Renal cortical epithelial cell (primary cell): ENCODE measurements at places on chromosomes 12 and 14. TPM values are rescaled to one million over a fixed set of nuclear protein-coding genes. Genes with fewer than 3 reads are reported as not detected.

- no peak for DNase-seq
These were observed 12.8 kb downstream of the GSKIP start for GRCh38 chr14:96376093-96376492.

Gene PMCH
- not detected in 2 replicates for total RNA-seq

- no peak for DNase-seq
These were observed 6.8 kb upstream of the ASIC1 start for GRCh38 chr12:50050410-50051098.

GRCh38 chr14:23443881-23444280, 8.4 kb upstream of the MYH7 start:
- DNase-seq, result no peak

DNA sequence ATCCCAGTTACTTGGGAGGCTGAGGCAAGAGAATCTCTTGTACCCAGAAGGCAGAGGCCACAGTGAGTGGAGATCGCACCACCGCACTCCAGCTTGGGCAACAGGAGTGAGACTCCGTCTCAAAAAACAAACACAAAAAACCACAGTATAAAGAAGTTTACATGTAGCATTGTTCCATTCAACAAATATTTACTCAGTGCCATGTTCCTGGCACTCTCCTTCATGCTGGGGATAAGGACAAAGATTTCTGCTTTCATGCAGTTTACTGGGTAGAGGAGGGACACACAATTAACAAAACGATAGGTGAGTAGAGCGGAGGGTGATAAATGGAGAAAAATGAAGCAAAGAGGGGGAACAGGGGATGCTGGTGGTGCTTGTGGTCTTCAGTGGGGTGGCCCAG, 68.2 kb upstream of the OVCH1 start:
- DNase-seq, result no peak

- no peak for DNase-seq
These were observed 132.1 kb upstream of the SOX5 start for GRCh38 chr12:24081606-24082005.

Gene BHLHE41
- total RNA-seq, result 6.1 and 16.0 TPM in 2 replicates

GRCh38 chr14:37195327-37195726, 2.4 kb upstream of the MIPOL1 start:
- peak; percentile 47 for DNase-seq

Gene CBLN3
- total RNA-seq, result 0.52 and 1.2 TPM in 2 replicates

DNA sequence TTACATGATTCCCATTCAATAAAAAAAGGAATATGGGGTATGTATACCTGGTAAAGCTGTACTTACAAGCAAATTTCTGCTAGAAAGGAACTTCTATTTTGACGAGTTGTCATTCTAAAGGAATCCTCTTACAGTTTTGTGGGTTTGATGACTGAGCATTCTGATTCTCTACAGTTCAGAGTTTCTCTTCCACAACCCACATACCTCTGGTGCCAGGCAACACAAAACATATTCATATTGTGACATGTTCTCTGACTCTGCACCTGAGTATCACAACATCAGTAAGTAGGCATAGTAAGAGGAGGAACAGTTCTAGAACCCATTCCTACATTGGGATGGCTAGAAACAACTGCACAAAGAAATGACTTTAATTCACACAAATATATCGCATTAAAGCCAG, 636.6 kb downstream of the MED13L start:
- DNase-seq, result no peak

DNA sequence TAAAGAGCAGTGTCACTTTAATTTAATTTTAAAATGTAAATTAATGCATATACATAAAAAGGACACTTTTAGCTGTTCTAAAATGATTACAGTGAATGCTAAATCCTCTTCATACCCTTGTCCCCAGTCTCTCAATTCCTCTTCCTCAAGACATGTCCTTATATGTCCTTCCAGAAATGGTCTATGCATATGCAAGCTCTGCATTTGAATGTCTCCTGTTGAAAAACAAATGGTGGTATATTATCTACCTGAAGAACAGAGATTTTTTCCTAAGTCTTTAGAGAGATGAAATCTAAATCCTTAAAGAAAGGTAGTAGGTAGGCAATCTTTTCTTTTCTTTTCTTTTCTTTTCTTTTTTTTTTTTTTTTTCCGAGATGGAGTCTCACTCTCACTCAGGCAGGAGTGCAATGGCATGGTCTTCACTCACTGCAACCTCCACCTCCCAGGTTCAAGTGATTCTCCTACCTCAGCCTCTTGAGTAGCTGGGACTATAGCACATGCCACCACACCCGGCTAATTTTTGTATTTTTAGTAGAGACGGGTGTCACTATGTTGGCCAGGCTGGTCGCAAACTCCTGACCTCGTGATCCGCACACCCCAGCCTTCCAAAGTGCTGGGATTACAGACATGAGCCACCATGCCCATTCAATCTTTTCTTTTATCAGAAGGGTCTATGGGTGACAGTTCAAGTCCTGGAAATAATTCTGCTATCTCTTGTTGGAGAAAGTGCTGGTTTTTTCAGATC, 180.5 kb downstream of the PRKCH start:
- no peak for DNase-seq

GRCh38 chr14:28756269-28756883, 10.2 kb upstream of the FOXG1 start:
- no peak for DNase-seq

GRCh38 chr12:34401659-34402227, 379.4 kb downstream of the ALG10 start:
- no peak for DNase-seq

DNA sequence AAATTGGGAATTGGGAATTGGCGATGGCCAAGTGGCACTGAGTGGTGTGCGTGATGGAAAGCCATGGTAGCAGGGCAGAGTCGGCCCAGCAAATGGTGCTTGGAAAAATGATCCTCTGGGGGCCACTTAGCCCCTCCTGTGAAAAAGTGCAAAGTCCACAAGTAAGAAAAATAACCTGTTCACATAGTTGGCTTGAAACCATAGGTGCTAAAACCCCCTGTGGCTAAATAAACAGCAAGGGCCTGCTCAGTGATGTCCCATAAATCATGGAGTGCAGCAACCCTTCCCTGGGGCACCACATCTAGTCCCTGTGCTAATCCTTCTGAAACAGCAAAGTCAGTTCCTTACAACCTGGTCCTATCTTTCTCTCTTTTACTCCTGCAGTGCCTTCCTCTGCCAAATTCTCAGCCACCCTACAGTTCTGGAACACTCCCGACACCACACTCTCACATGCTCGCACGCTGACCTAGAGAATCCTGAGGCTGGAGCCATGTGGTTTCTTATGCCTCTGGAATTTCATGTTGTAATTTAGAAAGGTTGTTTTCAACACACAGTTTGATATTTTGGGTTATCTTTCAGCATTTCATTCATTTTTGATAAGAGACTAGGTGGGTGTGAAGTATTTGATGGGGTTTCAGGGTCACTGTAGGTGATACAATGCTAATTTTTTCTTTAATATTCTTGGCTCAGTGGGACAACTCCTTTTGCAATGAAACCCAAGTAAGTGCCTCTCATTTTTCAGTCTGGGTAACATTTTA, 123.6 kb downstream of the SMOC1 start:
- no peak for DNase-seq

Gene SIRT4
- total RNA-seq, result 1.0 and 2.4 TPM in 2 replicates

GRCh38 chr12:90216815-90217214, 508.2 kb upstream of the ATP2B1 start:
- peak; percentile 74 for DNase-seq

GRCh38 chr14:76516884-76517283, 140.9 kb downstream of the ESRRB start:
- DNase-seq, result no peak

Gene GZMB
- total RNA-seq, result not detected in 2 replicates

Gene CD163
- not detected in 2 replicates for total RNA-seq

DNA sequence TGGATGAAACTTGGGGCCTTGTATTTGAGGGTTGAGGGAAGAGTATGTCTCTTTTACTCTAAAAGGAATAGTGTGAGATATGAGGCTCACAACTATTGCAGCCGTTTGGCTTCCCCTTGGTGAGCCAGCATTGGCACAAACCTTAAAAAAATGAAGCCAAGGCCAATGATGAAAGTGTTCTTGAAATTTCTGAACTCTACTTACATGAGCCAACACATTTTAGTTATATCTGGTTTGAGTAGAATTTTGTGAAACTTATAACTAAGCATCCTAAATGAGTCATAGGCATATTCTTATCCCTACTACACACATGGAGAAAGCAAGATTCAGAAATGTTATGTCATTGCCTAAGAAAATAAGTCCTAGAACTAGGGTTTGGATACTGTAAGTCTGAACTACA, 55.3 kb upstream of the ACSS3 start:
- no peak for DNase-seq

DNA sequence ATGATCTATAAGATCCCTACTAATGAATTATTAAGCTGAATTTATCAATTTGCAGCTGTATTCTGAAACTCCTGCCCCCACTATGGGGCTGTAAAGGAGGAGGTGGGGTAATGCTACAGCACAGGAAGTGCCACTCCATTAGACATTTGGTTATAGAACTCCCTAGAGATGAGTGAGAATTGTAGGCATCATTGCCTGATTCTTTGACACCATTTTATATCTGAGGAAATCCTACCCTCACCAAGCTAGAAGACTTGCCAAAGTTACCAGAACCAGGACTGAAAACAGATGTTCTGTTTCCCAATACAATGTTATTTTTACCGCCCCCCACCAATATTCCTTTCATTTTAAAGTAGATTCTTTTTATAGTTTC, 182.4 kb downstream of the EGLN3 start:
- DNase-seq, result no peak

Gene HECTD4
- 12.3 and 47.3 TPM in 2 replicates for total RNA-seq

DNA sequence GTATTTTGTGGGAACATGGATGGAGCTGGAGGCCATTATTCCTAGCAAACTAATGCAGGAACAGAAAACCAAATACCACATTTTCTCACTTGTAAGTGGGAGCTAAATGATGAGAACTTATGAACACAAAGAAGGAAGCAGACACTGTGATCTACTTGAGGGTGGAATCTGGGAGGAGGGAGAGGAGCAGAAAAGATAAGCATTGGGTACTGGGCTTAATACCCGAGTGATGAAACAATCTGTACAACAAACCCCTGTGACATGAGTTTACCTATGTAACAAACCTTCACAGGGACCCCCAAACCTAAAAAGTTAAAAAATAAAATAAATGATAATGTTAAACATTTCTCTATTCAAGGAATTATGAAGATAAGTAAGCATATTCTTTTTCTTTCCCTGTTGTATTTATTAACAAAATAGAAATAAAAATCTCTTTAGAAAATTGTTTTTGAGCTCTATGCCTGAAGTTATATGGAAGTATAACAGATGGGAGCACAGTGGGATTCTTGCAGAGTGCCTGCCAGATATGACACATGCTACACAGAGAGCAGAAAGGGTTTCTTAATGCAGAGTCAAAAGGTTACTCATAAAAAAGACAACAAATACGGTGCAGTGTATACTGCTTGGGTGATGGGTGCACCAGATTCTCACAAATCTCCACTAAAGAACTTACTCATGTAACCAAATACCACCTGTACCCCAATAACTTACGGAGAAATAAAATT, 52.0 kb upstream of the SYNE2 start:
- no peak for DNase-seq

DNA sequence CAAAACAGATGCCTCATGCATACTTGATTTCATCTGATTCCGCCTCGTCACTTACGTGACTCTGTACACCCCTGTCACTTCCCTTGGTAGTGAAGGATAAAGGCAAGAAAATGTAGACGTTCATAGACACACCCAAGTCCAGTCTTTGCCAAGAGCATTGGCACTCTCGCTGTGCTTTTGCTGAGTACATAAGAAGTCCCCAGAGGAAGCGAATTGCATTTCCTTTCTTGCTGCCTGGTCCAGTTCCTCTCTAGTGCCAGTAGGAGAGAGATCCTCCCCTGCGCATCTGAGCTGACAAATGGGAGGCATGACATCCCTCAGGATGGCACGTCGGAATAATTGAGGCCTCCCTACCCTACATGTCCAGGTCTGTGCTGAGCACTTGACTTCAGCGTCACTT, 21.3 kb upstream of the RIN3 start:
- no peak for DNase-seq

Gene LMNTD1
- total RNA-seq, result not detected in 2 replicates

Gene SMOC1
- total RNA-seq, result 0.10 TPM in 1 of 2 replicates, not detected in the other

Gene B4GALNT1
- total RNA-seq, result 0.20 and 1.4 TPM in 2 replicates

DNA sequence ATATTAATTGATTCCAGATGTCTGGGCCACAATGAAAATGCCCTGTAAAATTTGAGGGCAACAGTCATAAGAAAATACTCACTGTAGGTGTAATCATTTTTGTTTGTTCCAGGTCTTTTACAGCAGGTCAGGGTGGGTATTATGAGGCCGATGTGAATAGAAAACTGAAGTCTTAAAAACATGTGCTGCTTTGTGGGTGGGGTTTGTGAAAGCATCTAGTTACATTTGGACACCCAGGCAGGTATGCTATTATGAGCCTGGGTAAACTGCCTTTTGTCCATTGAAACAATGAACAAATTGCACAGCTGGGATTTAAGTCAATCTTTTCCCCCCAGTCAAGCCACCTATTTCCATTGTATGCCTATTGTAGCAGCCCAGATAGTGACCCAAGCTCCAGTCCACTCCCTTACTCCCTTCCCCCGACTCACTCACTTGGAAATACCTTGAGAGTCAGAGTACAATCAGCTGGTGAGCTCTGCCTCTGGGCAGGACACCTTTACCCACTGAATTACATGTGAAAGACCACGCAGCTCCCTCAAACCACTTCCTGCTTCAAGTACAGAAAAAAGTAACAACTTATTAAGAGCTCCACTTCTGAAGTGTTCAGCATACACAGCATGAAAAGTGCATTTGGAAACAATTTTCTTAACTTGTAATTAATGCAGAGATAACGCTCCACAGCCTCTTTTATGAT, 1.8 kb downstream of the IGF1 start:
- DNase-seq, result peak; percentile 33

- DNase-seq, result peak; percentile 72
These were observed 26.5 kb upstream of the TAMALIN start for GRCh38 chr12:51980051-51980808.

Gene MYF6
- total RNA-seq, result 0.52 TPM in 1 of 2 replicates, not detected in the other

Gene CLEC14A
- total RNA-seq, result under 0.01 and 0.20 TPM in 2 replicates

Gene RAB2B
- total RNA-seq, result 25.2 and 32.1 TPM in 2 replicates

DNA sequence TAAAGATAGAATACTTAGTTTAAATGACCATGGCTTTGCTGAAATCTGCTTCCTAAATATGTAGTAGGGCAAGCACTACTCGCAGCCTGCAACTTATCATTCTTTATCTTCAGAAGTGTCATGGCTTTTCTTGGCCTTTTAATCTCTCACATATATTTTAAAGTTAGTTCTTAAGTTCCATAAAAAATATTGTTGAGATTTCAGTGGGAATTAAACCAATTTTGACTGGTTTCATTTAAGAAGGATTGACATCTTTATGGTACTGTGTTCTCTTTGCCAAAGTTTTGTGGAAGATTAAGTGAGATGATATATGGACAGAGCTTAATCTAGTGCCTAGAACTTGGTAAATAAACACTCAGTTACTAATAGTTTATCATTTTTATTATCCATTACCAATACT, 56.7 kb downstream of the KIAA0586 start:
- DNase-seq, result no peak
